ENCODE measurements at places on chromosomes 3 and 15. TPM values are rescaled to one million over a fixed set of nuclear protein-coding genes. Genes with fewer than 3 reads are reported as not detected.

MUC4 gene
- total RNA-seq: not detected

NOX5 gene
- 0.18 TPM for total RNA-seq

ULK3 gene
- total RNA-seq: 12.8 TPM

ZDHHC19 gene
- total RNA-seq: not detected

OGG1 gene
- total RNA-seq: 16.7 TPM

GPR149 gene
- total RNA-seq: not detected

ANKUB1 gene
- total RNA-seq: not detected

PLCB2 gene
- 1.1 TPM for total RNA-seq

SMCO1 gene
- not detected for total RNA-seq

ZNF662 gene
- 0.36 TPM for total RNA-seq

DPH6 gene
- total RNA-seq: 14.6 TPM

TTLL13 gene
- not detected for total RNA-seq

ABCC5 gene
- 12.1 TPM for total RNA-seq

XCR1 gene
- not detected for total RNA-seq

CNTN6 gene
- not detected for total RNA-seq

PRTG gene
- total RNA-seq: 5.8 TPM

TNIK gene
- 20.8 TPM for total RNA-seq

DNASE1L3 gene
- 0.97 TPM for total RNA-seq

CLRN1 gene
- total RNA-seq: not detected

TMEM212 gene
- not detected for total RNA-seq

ANKRD63 gene
- not detected for total RNA-seq

TMC3 gene
- total RNA-seq: 0.32 TPM

LMAN1L gene
- not detected for total RNA-seq

USP8 gene
- total RNA-seq: 49.9 TPM

GALNT15 gene
- total RNA-seq: 13.4 TPM

CSTA gene
- 1.3 TPM for total RNA-seq

SLC28A2 gene
- not detected for total RNA-seq

PIGB gene
- 11.2 TPM for total RNA-seq

MASP1 gene
- total RNA-seq: 9.1 TPM

FAM43A gene
- 52.8 TPM for total RNA-seq

WDR49 gene
- total RNA-seq: not detected

RAD51 gene
- total RNA-seq: 9.1 TPM

SCN11A gene
- total RNA-seq: not detected

CCR3 gene
- not detected for total RNA-seq

PRRT3 gene
- 2.8 TPM for total RNA-seq

PATL2 gene
- total RNA-seq: not detected

TMEM44 gene
- 42.8 TPM for total RNA-seq

NEO1 gene
- total RNA-seq: 34.3 TPM

VPS18 gene
- total RNA-seq: 22.6 TPM

SLC22A14 gene
- not detected for total RNA-seq

CSPG5 gene
- total RNA-seq: not detected

ETV5 gene
- total RNA-seq: 30.6 TPM

SAMMSON gene
- not detected for total RNA-seq

GNAT1 gene
- not detected for total RNA-seq

VPS33B gene
- total RNA-seq: 8.1 TPM

SLC30A4 gene
- 8.3 TPM for total RNA-seq

TGM5 gene
- not detected for total RNA-seq

All from cardiac atrium fibroblast (primary cell).